ENCODE measurements at places on chromosomes 6 and 20. TPM values are rescaled to one million over a fixed set of nuclear protein-coding genes. Genes with fewer than 3 reads are reported as not detected.

The PDE7B gene
- 1.4 TPM for total RNA-seq

The NCOA7 gene
- 22.1 TPM for total RNA-seq

The HLA-DOA gene
- total RNA-seq = not detected

The C20orf96 gene
- total RNA-seq = 11.9 TPM

The SIRPA gene
- 25.7 TPM for total RNA-seq

Data from A549 treated with CORT108297 at 1 μM for 4 hours (cell line).